Posterior cingulate gyrus (tissue), 11 donors: ENCODE measurements at places on chromosomes 6 and 20.

DNA sequence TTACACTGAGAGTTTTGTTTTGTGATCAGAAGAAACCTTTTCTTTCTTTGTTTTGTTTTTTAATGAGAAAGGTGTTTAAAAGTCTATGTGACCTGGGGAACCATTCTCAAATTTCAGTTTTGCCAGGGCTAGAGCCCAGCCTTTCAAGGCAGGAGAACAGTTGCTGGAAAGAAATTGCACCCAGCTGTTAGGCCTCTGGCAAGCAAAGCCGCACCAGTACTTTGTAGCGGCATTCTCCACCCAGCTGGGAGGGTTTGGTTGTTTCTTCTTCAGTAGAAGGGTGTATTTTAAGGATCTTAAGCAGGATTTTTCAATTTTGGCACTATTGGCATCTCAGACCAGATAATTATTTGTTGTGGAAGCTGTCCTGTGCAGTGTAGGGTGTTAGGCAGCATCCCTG is 16.6 kb upstream of the MAPK13 start:
- no peak for DNase-seq

- DNase-seq: no peak
Measured at GRCh38 chr6:138914701-138915100, 73.4 kb downstream of the REPS1 start.

DNA sequence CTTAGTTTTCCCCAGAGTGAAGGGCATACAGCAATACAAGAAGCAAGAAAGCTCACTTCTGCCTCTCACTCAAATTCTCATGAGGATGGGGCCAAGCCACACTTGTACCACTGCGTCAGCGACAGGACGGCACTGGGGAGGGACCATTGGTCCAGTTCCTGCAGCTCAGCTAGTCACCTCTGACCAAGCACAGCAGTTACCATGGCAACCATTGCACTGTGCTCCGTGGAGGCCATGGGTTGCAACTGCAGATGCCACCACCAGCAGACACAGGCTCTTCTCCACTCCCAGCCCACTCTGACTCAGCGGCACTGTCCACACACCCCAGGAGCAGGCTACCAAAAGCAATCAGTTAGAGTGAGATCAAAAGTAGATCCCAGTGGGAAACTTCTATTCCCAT is 441.1 kb upstream of the ARID1B start:
- DNase-seq: no peak

DNA sequence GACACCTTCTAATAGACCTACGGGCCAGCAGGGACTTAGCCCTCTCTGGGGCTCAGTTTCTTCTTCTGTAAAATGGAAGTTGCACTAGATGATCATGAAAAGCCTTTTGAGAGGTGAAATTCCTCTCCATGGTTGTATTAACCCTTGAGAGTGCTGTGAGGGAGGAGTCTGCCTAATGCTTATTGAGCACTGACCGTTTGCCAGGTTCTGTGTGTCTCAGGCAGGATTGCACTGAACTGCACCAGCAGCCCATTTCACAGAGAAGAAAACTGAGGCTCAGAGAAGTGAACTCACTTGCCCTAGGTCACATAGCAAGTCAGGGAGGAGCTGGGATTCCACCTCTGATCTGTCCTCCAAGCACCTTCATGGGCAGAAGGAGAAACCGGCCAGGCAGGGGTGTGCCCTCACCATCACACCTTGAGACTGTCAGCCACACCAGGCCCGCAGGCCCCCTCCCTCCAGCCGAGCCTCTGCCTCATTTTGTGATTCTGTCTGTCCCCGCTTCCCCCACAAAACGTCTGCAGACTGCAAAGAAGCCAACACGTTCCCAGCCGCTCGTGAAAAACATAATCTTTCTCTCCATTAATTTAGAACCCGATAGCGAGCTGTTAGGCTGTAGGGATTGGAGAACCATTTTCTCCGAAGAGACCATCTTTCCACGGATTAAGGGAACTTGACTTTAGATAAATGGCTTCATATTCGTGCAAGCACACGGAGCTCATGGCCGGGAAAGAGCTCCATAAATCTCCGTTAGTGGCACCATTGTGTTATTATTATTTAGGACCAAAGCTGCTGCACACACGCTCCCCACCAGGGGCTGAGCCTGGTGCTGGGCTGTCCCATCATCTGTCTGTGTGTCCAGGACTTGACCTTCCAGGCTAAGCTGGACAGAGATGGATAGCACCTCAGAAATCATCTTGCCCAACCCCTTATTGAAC is 46.0 kb downstream of the KIAA1755 start:
- DNase-seq: no peak

- DNase-seq: no peak
Measured at GRCh38 chr6:107264357-107264840, 149.1 kb upstream of the BEND3 start.

GRCh38 chr6:2502096-2502997 is 248.4 kb downstream of the MYLK4 start:
- no peak for DNase-seq

GRCh38 chr6:37160922-37161778 is 8.8 kb upstream of the PIM1 start:
- DNase-seq: no peak

DNA sequence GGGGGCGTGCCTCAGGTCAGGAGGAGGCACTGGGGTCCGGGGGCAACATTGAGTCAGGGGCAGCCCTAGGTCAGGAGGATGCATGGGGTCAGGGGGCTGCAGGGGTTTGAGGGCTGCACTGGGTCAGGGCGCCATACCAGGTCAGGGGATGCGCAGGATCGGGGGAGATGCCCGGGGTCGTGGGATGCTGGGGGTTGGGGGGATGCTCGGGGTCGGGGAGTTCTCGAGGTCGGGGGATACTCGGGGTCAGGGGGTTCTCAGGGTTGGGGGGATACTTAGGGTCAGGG is 727 bp upstream of the EXOC2 start:
- DNase-seq: no peak

- DNase-seq: no peak
Measured at GRCh38 chr6:548517-548916, 108.4 kb downstream of the HUS1B start.

GRCh38 chr20:35077341-35077740 is 15.3 kb downstream of the TRPC4AP start:
- no peak for DNase-seq

- DNase-seq: no peak
Measured at GRCh38 chr6:39300739-39301138, 13.5 kb downstream of the KCNK17 start.

DNA sequence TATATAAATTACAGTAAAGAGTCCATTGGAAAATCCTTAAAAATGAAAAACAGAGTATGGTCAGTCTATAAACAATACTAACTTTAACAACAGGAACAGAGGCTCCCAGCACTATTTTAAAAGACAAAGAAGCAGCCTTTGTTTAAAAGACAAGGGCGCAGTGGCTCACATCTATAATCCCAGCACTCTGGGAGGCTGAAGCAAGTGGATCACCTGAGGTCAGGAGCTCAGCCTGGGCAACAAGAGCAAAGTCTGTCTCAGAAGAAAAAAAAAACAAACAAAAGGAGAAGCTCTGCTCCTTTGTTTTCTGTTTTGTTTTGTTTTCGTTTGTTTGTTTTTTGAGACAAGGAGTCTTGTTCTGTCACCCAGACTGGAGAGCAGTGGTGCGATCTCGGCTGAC is 89.4 kb downstream of the DTNBP1 start:
- no peak for DNase-seq

GRCh38 chr20:35617397-35618262 is 2.0 kb downstream of the SPAG4 start:
- no peak for DNase-seq

- DNase-seq: no peak
Measured at GRCh38 chr6:36682328-36683144, 4.0 kb downstream of the CDKN1A start.

DNA sequence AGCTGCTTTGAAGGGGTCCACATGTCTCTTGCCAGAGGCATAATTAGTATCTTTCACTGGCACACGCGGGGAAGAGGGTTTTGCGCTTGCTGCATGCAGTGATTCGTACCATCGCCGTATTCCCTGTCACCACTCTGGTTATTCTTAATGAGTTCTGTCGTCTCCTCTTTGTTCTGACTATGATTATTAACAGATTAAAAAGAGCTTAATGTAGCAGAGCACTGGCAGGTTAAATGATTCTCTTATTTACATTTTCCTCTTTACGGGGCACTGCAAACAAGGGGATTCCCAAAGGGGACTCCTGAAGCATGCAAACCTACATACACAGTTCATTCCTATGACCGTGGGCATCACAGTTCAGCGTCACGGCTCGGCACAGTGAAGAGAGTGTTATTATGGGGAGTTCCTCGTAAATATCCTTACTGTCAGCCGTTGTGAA is 204.8 kb downstream of the DTNBP1 start:
- no peak for DNase-seq

- DNase-seq: no peak
Measured at GRCh38 chr6:43848671-43849391, 78.8 kb downstream of the VEGFA start.

- DNase-seq: no peak
Measured at GRCh38 chr6:35856250-35856649, 51.1 kb downstream of the LHFPL5 start.

- DNase-seq: no peak
Measured at GRCh38 chr20:48153523-48153922, 368.2 kb upstream of the SULF2 start.

GRCh38 chr20:483815-484644 is 21.7 kb upstream of the TBC1D20 start:
- DNase-seq: no peak

DNA sequence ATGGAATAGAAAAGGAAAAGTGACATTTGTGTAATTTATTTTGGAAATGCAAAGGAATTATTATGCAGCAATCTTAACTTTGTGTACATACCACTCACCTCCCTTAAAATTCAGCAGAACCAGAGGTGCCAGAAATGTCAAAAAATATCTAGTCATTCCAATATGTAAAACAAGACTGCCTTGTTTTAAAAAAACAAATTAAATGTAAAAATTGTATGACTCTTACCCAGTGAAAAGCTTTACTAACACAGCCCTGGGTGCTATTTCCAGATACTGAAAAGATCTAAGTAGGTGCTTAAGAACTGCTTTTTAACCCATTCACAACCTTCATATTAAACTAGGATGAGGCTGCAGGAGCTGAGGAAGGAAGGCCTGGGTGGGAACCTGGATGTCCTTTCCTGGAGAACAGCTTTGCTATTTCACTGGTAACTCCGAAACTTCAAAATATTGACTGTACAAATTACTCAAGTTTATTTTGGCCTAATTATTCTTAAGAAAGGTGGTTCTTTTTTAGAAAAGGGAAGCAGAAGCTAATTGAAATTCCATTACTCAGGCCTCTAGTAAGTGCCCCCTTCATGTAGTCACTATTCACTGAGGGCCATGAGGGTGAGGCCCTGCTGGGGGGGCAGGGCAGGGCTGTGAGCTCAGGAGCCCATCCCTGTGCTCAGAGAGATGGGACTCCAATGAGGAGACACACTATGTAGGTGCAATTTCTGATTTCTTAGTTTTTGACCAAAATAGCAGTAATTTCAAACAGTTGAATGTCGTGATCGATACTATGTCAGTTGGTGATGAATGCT is 139.6 kb downstream of the MAP3K4 start:
- DNase-seq: no peak

DNA sequence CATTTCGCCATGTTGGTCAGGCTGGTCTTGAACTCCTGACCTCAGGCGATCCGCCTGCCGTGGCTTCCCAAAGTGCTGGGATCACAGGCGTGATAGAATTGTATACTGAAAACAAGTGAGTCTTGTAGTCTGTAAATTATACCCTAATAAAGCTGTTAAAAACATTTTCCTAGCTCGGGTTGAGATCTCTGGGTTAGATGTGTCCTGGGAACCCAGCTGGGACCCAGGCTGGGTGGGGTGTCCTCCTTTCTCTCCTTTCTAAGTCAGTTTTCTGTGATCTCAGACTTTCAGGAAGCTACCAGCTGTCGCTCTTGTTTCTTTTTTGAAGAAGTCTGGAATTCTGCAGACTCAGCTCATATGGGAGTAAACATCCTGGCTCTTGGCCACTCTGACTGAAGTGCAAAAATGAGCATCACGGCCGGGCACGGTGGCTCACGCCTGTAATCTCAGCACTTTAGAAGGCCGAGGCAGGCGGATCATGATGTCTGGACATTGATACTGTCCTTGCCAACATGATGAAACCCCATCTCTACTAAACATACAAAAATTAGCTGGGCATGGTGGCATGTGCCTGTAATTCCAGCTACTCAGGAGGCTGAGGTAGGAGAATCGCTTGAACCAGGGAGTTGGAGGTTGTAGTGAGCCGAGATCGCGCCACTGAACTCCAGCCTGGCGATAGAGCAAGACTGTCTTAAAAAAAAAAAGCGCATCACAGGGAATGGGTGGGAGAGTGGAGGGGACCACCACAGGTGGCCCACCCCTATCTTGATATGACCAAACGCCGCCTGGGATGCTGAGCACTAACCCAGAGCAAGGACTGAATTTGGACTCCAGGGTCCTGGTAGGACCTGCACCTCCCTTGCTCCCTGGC is 9.9 kb upstream of the PCIF1 start:
- no peak for DNase-seq

GRCh38 chr20:58039274-58040092 is 189.0 kb downstream of the ANKRD60 start:
- peak; percentile 77 for DNase-seq

DNA sequence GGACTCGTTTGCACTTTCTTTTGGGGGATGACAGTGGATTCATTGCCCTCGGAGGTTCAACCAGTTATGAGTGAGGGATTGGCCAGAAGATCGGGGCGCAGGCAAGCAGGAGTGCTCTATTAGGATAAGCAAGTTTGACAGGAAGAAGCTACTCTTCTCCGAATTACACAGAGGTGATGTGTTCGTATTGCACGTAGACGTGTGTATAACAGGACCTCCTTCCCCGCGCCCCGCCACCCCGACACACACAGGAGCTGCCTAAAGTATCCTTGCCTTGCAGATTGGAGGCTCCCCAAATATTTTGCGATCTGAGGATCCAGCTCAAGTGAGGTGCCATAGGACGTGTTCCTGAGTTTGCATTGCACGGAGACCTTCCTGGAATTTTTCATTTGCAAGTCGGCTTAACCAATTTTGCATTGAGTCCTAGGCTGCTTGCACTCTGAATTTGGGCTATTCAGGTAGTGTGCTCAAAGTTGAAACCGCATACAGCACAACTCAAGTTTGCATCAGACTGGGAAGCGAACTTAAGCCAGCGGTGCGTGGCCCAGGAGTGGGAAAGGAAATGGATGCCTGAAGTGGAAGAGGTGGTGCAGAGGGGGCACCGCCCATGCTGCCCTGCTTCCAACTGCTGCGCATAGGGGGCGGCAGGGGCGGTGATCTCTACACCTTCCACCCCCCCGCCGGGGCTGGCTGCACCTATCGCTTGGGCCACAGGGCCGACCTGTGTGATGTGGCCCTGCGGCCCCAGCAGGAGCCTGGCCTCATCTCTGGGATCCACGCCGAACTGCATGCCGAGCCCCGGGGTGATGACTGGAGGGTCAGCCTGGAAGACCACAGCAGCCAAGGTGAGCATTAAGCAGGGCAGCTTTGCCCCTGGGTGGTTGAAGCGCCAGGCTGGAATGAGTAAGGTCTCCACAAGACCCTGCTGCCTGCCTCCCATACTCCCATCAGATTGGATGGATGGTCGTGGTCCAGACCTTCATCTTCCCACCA is 770 bp downstream of the TCF19 start:
- no peak for DNase-seq
